ENCODE measurements at places on chromosomes 4 and X.
A peak's percentile ranks its signal among the peaks of the same experiment; 100 is the strongest.

DNA sequence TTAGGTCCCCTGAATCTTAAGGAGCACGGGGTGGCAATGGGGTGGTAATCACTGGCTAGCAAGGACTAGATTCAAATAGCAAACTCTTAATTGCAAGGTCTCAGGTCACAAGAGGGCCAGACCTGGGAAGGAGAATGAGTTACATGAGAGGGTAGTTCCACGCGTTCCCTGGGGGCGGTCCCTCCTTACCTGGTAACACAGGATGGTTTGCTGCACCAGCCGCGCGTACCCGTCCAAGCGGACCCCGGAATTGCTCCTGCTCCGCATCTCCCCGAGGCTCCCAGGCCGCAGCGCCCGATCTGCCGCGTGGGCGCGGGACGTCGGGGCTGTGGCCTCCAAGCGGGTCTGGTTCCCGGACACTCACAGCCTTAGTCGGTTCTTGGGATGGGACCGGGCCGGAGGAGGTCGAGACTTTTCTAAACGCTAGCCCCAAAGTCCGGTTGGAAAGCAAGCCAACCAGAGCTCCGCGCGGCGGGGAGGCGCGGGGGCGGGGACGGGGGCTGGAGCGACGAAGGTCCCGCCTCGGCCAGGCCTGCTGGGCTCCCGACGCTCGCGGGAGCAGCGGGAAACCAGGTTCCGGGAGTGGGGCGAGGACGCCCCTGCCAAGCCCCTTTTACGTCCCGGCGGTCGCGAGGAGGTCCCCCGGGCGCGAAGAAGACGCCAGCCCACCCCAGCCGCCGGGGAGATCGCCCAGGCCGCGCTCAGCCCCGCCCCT is at the start of gene PHKA2:
Gene PHKA2, minus strand, starts transcription at position 449 of the 715 bp plus-strand sequence. Its CDS starts 182 bp downstream, at position 267.
- DNase-seq = peak; percentile 4

DNA sequence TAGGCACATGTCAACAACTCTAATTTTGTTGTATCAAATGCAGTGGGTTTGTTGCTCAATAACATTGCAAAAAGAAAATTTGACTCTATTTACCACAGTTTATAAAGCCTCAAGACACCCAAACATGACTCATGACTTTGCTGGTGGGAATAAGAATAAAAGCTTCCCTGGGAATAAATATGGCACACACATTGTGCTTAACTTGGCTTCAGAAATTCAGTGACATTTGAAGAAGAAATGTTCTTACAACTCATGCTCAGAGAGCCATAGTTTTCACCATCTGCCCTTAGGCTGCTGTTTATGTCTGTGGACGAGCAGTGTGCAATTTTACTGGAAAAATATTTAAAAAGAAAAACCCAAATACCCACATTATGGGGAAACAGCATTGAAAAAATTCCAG is 60.9 kb downstream of the SPATA18 start:
- DNase-seq = no peak

GRCh38 chrX:45323387-45323786 is 122.7 kb upstream of the DIPK2B start:
- no peak for DNase-seq

- DNase-seq = peak; percentile 41
These were observed 13.5 kb downstream of the ASB11 start for GRCh38 chrX:15301924-15302323.

DNA sequence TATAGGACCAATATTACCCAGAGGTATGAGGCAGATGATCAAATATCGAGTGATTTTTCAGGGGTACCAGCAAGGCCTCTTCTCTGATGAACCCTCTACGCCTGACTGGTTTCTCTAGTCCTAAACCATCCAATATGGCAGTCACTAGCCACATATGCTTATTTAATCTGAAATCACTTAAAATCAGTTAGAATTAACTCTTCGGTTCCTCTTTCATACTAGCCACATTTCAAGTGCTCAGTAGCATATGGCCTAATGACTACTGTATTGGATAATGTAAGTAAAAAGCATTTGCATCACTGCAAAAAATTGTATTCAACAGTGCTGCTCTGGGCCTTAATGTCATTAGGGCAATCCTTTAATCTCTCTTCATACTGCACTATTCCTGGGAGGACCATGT is 4.4 kb upstream of the APBB2 start:
- DNase-seq = no peak

- DNase-seq = no peak
These were observed 81.1 kb downstream of the CT47B1 start for GRCh38 chrX:120794525-120794975.

DNA sequence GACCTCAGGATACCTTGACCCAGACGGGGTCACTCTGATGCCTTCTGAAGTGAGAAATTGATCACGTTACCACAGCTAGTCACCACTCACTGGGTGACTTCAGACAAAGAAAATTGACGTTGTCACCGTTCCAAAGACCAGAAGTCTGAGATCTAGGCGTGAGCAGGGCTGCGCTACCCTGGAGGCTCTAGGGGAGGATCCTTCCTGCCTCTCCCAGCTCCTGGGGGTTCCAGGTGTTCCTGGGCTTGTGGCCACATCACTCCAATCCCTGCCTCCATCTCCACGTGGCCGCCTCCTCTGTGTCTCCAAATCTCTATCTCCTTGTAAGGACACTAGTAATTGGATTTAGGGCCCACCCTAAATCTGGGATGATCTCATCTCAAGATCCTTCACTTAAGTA is 48.9 kb upstream of the CD99 start:
- no peak for DNase-seq

GRCh38 chr4:151169900-151170299 is 70.5 kb downstream of the RPS3A start:
- DNase-seq = no peak

DNA sequence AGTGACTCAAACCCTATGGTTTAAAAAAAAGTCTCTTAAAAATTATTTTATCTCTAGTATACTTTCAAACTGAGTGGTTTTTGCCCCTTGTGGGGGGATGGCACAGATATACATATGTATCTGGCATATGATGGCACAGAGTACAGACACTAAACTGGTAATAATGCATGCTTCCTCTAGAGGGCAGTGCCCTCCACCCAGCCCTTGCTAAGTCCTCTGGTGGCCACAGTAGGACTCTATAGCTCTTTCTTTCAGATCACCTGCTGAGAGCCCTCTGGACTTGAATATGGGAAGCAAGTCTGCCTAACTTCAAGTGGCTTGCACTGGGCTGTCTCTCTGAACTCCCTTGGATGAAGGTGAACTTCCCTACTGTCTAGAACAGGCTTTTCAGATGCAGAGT is 66.3 kb downstream of the TSPAN7 start:
- DNase-seq = peak; percentile 2

- no peak for DNase-seq
These were observed 27.2 kb upstream of the TENM3 start for GRCh38 chr4:182216005-182216404.
